ENCODE measurements at places on chromosomes 2 and 18.
A peak's percentile ranks its signal among the peaks of the same experiment; 100 is the strongest.

DNA sequence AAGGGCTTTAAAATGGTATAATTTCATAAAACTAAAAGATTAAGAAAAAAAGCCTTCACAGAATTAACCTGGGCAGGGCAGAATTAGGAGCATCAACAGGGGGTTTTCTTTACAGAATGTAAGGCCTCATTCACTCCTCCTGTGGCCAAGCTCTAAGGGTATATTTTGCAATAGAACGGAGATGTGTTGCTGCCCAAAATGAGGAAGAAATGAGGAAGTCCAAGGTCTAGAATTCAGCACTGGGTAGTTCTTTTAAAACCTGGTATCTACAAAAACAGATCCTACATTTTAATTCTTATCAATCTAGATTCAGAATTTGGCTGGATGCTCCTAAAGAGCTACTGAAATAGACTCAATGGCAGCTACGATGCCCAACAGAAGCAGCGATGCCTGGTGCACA, 101.8 kb downstream of the AKAIN1 start:
- no peak for DNase-seq

- DNase-seq = no peak
Measured at GRCh38 chr2:79982445-79982844, 322.1 kb downstream of the LRRTM1 start.

DNA sequence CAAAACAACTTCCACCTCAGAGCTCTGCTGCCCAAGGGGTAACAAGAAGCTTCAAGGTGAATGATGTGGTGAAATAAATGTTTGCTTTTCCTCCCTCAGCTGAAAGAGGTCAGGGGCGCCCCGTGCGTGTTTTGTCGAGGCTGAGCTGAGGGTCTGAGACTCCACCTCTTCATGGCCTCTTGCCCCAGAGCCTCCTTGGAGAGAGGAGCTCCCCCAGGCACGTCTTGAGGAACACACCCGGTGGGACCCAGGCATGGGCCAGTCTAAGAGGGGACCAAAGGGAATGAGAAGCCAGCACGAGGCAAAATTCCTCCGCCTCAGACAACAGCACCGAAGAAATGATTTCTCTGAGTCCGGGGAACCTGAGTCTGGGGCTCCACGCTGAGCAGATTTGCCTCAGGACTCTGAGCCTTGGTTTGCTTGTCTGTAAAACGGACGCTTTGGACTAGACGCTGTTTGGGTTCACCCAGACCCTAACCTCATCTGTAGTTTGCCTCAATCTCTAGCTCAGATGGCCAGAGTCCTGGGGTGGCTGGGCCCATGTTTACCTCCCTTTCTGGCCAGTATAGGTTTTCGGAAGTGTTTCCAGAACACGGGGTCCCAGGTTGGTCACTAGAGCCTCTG, 56.4 kb upstream of the ODC1 start:
- DNase-seq = no peak

DNA sequence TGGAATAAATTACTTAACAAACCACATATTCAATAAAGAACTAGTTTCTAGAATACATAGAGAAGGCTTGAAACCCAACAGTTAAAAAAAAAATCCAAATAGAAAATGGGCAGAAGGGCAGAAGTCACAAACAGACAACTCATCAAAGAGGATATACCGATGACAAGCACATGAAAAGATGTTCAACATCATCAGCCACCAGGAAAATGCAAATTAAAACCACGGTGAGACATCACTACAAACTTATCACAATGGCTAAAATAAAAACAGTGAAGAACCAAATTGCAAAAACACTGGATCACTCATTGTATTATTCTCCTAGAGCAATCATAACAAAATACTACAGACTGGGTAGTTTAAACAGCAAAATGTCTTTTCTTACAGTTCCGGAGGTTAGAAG, 14.5 kb downstream of the SESTD1 start:
- no peak for DNase-seq

- no peak for DNase-seq
Measured at GRCh38 chr2:5982193-5982902, 290.2 kb downstream of the SOX11 start.

DNA sequence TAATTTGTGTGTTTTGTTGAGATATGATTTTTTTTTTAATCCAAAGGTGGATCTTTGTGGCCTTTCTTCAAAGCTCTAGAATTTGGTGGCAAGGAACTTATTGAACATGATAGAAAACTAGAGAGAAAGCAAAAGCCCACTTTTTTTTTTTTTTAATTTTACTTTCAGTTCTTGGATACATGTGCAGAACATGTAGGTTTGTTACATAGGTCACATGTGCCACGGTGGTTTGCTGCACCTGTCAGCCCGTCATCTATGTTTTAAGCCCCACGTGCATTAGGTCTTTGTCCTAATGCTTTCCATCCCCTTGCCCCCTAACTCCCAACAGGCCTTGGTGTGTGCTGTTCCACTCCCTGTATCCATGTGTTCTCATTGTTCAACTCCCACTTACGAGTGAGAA, 135.9 kb downstream of the RHBDD1 start:
- DNase-seq = no peak

DNA sequence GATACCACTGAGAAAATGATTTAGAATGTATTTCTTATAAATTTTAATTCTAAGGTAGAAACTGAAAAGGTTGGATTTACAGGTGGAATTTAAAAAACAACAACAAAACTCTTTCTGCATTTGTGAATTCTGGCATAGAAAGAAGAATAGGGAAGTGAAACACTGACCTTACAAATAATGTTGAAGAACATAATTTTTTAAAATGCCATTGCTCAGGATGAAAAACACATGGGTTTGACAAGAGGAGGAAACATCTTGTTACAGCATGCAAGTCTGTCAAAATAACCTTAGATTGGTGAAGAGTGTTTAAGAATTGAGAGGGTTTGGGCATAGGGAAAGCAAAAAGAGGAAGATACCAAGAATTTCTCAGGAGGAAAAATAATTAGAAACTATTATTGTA, 184.3 kb downstream of the UBE2E3 start:
- no peak for DNase-seq

GRCh38 chr2:191625016-191625415, 52.9 kb upstream of the NABP1 start:
- DNase-seq = peak; percentile 86

DNA sequence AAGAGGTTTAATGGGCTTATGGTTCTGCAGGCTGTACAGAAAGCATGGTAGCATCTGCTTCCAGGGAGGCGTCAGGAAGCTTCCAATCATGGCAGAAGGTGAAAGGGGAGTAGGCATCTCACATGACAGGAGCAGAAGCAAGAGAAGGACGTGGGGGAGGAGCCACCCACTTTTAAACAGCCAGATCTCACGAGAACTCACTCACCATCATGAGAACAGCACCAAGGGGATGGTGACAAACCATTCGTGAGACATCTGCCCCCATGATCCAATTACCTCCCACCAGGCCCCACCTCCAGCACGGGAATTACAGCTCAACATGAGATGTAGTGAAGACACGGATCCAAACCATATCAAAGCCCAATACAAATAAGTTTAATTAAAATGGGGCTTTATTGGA, 113.8 kb downstream of the ATL2 start:
- no peak for DNase-seq

DNA sequence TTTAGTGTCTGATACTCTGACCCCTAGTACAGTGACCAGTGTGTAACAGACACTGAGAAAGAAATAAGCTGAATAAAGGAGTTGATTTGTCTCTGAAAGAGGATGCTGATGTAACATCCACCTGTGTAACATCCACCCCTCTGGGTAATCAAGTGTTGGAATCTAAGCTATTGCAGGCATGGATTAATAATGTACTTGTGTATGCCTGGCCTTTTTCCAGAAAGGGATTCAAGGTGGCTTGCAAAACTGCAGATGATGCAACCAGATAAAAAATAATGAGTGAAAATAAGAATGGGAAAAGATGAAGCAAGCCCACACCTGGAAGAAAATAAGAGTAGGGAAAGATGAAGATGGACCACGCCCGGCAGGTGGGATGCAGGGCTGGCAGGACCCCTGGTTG, 48.2 kb upstream of the FOXI3 start:
- peak; percentile 20 for DNase-seq

DNA sequence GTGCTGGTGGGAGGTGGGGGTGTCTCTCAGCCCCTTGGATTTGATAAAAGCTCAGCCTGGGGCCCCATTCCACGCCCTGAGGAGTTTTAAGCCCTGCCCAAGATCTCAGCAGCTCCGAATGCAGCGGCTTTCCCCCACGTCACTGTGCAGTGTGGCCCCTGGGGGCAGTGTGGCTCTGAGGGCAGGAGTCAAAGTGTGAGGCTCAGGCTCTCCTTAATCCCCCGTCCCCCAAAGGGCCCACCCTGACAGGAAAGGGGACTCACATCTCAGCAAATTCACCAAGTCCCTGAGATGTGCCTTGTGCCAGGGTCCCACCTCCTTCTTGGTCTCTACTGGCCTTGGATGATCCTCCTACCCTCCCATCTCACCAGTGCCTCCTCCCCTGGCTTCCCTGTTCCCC, 25.2 kb downstream of the NPPC start:
- no peak for DNase-seq

DNA sequence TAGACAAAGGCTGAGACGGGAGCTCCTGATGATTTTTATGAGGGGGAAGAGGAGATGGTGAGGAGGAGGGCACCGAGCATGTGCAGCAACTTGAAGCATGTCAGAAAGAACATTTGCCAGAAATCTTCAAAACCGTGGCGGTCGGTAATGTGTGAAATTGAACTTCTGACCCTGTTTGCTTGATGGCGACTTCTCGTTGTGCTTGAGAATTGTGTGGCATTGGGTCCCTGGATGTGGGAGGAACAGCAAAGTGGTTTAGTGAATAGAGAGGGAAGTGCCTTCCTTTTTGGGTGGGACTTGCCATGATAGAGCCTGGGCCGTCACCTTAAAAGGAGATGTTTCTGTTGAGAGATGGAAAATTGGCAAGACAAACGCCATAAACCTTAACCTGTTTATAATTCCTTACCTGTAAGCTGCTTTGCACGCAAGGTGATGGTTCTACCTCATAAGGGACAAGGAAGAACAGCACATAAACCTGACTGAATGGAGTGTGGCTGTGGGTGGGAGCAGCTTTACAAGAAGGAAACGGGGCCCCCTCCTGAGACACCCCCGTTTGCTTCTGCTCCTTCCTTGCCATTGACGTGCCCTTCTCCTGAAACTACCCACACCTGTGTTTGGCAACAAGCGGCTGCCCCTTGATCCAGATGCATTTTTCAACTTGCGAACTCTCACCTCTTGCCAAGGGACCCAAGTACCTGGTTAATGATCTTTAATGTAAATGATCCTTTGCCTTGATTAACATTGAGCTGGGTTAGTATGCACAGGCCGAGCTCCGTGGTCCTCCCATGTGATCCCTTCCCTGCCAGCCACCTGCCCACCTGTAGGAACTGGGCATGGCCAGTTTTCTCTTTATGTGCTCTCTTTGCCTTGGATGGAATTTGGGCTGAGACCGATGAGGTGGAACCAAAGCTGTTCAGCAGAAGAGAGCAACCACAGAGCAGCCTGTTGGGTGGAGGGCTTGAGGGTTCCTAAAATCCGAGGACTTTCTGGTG, 153.2 kb downstream of the NEDD4L start:
- no peak for DNase-seq

- no peak for DNase-seq
Measured at GRCh38 chr2:119117408-119117807, 41.1 kb downstream of the C1QL2 start.

- no peak for DNase-seq
Measured at GRCh38 chr2:175698061-175698460, 304.0 kb downstream of the LNPK start.

DNA sequence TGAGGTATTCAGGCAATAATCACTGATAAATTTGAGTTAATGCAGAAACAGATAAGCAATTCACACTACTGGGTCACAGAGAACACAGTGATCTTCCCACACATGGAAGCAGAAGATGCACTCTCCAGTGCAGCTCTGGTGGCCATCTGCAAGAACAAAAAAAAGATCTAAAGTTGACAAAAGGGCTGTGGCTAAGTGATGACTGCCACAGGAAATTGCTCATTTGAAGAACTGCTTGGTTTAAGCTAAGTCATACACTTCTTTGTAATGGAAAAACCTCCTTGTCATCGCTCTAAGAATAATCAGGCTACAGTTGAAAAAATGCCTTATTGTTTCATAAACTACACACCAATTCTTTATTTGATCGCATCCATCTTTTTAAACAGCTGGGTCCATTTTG, 115.1 kb downstream of the DTNB start:
- peak; percentile 50 for DNase-seq

DNA sequence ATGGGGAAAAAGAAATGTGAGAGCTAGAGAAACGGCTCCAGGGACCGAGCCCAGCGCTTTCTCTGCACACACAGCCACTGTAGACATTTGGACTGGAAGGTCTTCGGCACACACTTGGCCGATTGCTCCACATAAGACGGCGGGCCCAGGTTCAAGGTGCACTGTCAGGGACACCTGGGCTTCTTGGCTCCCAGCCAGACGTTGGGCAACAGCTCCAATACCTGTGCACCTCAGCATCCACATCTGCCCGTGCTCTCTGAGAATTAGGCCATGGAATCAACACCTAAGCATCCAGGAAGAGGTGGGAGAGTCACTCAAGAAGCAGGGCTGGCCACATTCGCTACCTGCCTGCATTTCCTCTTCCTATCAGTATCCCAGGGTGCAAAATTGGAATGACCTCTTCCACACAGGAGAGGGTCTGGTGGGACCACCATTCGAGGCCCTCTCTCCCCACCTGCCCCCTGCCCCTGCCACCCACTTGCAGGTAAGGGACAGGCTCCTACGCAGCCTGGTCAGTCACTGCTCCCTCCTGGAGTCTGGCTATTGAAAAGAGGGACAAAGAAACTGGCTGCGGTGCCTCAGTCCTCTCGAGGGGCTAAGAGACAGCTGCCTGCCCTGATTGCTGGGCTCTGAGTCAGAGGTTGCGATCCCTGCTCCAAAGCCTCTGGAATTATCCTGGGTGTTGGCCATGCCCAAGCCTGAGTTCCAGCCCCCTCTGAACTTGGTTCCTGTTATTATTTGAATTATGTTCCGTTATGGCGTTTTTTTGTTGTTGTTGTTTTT, 40.1 kb upstream of the TAF1B start:
- DNase-seq = no peak

DNA sequence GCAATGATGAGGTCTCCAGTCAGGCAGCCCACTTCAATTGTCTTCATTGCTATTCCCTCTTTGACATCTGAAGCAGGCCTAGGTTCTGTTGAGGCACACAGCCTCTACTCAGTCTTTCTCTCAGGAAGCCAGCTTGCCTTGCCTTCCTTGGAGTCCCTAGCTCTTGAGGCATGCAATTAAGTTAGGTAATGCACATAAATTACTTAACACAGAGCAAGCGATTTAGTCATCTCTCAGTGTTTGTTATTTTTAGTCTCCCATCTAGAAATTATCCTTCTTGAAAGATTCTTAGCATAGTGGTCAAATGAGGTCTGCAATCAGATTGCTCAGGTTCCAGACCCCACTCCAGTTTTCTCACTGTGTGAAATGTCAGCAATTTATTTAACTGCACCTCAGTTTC, 32.0 kb downstream of the SULT1C4 start:
- DNase-seq = peak; percentile 75

- DNase-seq = peak; percentile 52
Measured at GRCh38 chr2:238420878-238421694, 5.6 kb upstream of the ASB1 start.

DNA sequence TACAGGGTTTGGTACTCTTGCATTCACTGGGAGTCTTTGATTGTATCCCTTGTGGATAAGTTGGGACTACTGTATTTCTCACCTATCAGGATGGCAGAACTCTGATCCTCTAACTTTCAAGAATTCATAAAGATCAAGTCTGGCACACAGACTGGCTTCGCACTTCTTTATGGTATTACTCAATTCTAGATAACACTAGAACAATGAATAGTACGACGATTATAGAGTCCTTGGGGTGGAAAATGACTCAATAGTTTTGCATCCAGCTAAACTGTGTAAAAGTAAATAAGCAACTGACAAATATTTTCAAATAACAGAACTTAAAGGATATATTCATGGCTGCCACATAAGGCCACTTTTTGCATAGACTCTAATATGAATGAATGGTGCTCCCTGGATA, 103.4 kb upstream of the MEX3C start:
- DNase-seq = no peak
